Dermis microvascular lymphatic vessel endothelial cell (primary cell): ENCODE measurements at places on chromosomes 11 and 22. TPM values are rescaled to one million over a fixed set of nuclear protein-coding genes. Genes with fewer than 3 reads are reported as not detected.

C1QTNF5 gene
- total RNA-seq, result 47.6 and 121 TPM in 2 replicates

BUD13 gene
- total RNA-seq, result 11.3 and 12.8 TPM in 2 replicates

HIPK3 gene
- total RNA-seq, result 62.6 and 92.7 TPM in 2 replicates

TXNRD2 gene
- total RNA-seq, result 66.5 and 75.4 TPM in 2 replicates

OR10A2 gene
- not detected in 2 replicates for total RNA-seq

TNNT3 gene
- not detected in 2 replicates for total RNA-seq

RBM4 gene
- total RNA-seq, result 122 and 162 TPM in 2 replicates

HEPN1 gene
- under 0.01 TPM in 1 of 2 replicates, not detected in the other for total RNA-seq

BARX2 gene
- not detected in 2 replicates for total RNA-seq
